Body of pancreas (tissue), 4 donors: ENCODE measurements at places on chromosomes 3 and 15. TPM values are rescaled to one million over a fixed set of nuclear protein-coding genes. Genes with fewer than 3 reads are reported as not detected.

The SERPINI2 gene
- 167 TPM for total RNA-seq

GRCh38 chr3:135973841-135974240, 8.3 kb downstream of the PPP2R3A start:
- no peak for DNase-seq

GRCh38 chr3:36596419-36596818, 167.9 kb downstream of the DCLK3 start:
- no peak for DNase-seq

GRCh38 chr3:112476346-112476745, 22.9 kb downstream of the BTLA start:
- DNase-seq: no peak

GRCh38 chr15:98981851-98982722, 25.5 kb downstream of the PGPEP1L start:
- no peak for DNase-seq

DNA sequence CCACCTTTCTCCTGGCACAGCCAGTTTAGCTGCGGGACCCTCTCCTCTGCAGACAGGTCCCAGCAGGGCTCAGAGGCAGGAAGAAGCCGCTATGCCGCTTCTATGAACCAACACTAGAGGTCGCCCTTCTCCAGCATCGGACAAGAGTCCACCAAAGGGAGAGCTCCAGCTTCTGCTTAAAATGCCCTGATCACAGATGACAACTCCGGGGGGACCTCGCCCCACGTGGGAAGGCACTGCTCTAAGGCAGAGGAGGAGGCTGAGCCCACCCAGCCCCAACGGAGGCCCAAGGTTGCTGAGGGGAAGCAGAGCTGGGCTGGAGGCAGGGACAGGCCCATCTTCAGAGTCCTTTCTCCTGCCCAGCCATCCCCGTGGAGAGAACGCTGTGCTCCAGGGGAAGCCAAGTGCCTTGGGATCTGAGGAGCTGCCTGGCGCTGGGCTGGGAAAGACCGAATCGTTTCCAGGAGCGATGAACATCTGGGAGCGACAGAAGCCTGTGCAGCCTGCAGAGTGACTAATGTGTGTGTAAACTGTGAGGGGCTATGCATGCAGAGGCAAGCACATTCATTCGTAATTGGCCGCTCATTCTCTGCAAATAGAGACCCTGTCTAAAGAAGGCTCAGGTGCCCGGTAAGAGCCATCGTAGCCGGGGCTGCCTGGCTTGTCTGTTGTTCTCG, 43.5 kb upstream of the BDH1 start:
- peak; percentile 78 for DNase-seq
